Tibial nerve (tissue), 4 donors: ENCODE measurements at places on chromosomes 7 and 10. TPM values are rescaled to one million over a fixed set of nuclear protein-coding genes. Genes with fewer than 3 reads are reported as not detected.

DNA sequence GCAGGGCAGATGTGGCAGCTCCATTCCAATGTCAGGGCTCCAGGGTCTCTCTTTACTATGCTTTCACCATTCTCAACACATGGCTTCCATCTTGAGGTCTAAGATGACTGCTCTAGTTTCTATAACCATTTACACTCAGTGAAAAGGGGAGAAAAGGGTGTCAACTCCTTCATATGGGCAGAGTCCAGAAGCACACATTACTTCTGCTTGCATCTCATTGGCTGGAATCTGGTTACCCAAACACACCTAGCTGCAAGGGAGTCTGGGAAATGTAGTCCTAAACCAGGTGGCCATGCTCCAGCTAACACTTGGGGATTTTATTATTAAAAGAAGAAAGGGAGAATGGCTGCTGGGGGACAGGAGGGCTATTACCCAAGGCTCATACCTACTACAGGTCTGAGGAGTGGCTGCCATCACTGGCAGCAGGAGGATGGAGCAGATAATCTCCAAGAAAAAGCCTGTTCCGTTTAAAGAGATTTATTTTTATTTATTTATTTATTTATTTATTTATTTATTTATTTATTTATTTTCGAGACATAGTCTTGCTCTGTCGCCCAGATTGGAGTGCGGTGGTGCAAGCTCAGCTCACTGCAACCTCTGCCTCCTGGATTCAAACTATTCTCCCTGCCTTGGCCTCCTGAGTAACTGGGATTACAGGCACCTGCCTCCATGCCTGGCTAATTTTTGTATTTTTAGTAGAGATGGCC, 29.1 kb upstream of the LBX1 start:
- no peak overlapping the region for H3K4me3 ChIP-seq
- H3K27ac ChIP-seq: no peak overlapping the region
- no peaks in the 10 kb centered on the region for H3K27me3 ChIP-seq

DNA sequence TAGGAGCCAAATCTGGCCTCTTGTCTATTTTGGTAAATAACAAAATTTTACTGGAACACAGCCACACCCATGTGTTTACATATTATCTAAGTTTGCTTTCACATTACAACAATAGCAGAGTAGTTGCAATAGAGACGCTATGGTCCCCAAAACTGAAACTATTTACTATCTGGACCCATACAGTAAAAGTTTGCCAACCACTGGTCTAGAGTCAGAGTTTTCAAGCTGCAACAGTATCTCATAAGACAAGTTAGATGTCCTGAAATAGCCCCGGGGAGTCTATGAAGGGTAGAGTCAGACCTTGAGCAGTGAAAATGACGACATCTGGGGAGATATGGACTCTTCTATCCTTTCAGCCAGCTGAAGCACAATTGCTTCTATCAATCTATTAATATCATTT, 74.2 kb downstream of the CTNNA3 start:
- H3K27me3 ChIP-seq: no peaks in the 10 kb centered on the region
- no peaks in the 10 kb centered on the region for H3K36me3 ChIP-seq
- no peak overlapping the region for H3K4me3 ChIP-seq

The GJD4 gene
- total RNA-seq: not detected

- H3K27ac ChIP-seq: no peak overlapping the region
- no peak overlapping the region for H3K4me3 ChIP-seq
- DNase-seq: no peak
- no peaks in the 10 kb centered on the region for H3K27me3 ChIP-seq
- no peaks in the 10 kb centered on the region for H3K36me3 ChIP-seq
Measured at GRCh38 chr7:42014625-42015618, 222.1 kb downstream of the GLI3 start.

The CCDC186 gene
- 11.6 TPM for total RNA-seq

GRCh38 chr10:103181244-103181643, 11.8 kb downstream of the NT5C2 start:
- H3K36me3 ChIP-seq: no peaks in the 10 kb centered on the region
- no peaks in the 10 kb centered on the region for H3K27me3 ChIP-seq
- H3K4me1 ChIP-seq: no peaks in the 10 kb centered on the region
- DNase-seq: no peak
- H3K27ac ChIP-seq: no peak overlapping the region
- no peak overlapping the region for H3K4me3 ChIP-seq

GRCh38 chr10:26931223-26931622, 70.5 kb upstream of the ABI1 start:
- no peaks in the 10 kb centered on the region for H3K36me3 ChIP-seq
- no peak for DNase-seq
- H3K27me3 ChIP-seq: no peaks in the 10 kb centered on the region
- peaks cover 3% of the 10 kb centered on the region for H3K4me1 ChIP-seq
- H3K4me3 ChIP-seq: peak overlapping the region; percentile 37

The SEMA3D gene
- 8.2 TPM for total RNA-seq

The BAIAP2L1 gene
- 2.4 TPM for total RNA-seq

- H3K27ac ChIP-seq: no peak overlapping the region
- DNase-seq: no peak
- no peaks in the 10 kb centered on the region for H3K4me1 ChIP-seq
Measured at GRCh38 chr10:8563478-8563877, 509.0 kb downstream of the GATA3 start.

- H3K27ac ChIP-seq: no peak overlapping the region
- H3K4me1 ChIP-seq: no peaks in the 10 kb centered on the region
- H3K4me3 ChIP-seq: no peak overlapping the region
- DNase-seq: no peak
Measured at GRCh38 chr7:88429382-88429781, 122.7 kb upstream of the STEAP4 start.

DNA sequence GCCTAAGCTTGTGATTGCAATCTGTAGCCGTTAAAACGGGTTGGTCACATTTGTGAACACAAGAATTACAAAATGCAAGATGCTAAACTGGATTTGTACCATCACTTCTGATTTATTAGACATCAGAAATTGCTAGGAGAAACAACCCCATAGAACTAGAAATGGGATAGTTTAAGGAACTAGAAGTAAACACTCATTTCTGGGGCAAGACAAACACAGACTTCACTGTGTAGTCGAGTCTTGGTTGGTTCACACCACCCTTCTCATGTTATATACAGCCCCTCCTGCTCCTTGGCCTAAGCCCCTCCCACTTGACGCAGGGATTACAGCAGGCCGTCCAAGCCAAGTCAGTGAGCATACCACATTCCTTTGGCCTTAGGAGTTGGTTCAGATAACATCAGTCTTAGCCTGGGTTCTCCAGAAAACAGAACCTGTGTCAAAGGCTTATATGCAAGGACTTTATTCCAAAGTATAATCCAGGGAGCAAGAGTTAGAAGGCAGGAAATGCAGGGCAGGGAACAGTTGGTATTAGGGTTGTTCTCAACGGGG, 2.0 kb upstream of the NRAP start:
- H3K27ac ChIP-seq: no peak overlapping the region
- no peak overlapping the region for H3K4me3 ChIP-seq
- H3K27me3 ChIP-seq: no peaks in the 10 kb centered on the region
- no peak for DNase-seq

DNA sequence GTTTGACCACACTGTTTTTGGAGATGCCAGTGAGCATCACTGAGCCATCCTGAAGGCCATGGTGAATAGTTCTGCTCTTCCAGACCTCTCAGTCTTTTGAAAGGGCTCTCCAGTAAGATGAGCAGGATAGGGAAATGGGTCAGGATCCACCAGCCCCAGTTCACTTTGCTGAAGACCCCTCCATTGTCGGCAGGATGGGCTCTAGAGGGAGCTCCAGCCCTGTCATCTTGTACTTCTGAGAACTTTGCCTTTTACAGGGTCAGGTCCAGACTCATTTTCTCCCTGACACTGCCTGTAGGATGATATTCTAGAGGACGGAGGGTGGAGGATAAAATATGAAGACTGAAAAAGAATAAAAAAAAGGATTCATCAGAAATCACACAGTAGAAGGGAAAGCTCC, 13.1 kb downstream of the LHFPL3 start:
- no peaks in the 10 kb centered on the region for H3K27me3 ChIP-seq
- H3K4me1 ChIP-seq: no peaks in the 10 kb centered on the region
- no peaks in the 10 kb centered on the region for H3K36me3 ChIP-seq
- H3K27ac ChIP-seq: no peak overlapping the region
- H3K4me3 ChIP-seq: no peak overlapping the region

- H3K27ac ChIP-seq: no peak overlapping the region
- peaks cover 99% of the 10 kb centered on the region for H3K36me3 ChIP-seq
- no peaks in the 10 kb centered on the region for H3K27me3 ChIP-seq
- DNase-seq: no peak
- H3K4me1 ChIP-seq: no peaks in the 10 kb centered on the region
- H3K4me3 ChIP-seq: no peak overlapping the region
Measured at GRCh38 chr10:127069436-127069835, 127.0 kb downstream of the INSYN2A start.

The TSPAN12 gene
- total RNA-seq: 5.1 TPM

- H3K27ac ChIP-seq: no peak overlapping the region
- H3K27me3 ChIP-seq: no peaks in the 10 kb centered on the region
Measured at GRCh38 chr7:122225874-122226273, 78.7 kb downstream of the FEZF1 start.

The OR2A42 gene
- total RNA-seq: not detected

- no peaks in the 10 kb centered on the region for H3K4me1 ChIP-seq
- H3K27me3 ChIP-seq: no peaks in the 10 kb centered on the region
- no peaks in the 10 kb centered on the region for H3K36me3 ChIP-seq
- H3K27ac ChIP-seq: no peak overlapping the region
Measured at GRCh38 chr10:78438907-78439809, 405.5 kb downstream of the RPS24 start.

DNA sequence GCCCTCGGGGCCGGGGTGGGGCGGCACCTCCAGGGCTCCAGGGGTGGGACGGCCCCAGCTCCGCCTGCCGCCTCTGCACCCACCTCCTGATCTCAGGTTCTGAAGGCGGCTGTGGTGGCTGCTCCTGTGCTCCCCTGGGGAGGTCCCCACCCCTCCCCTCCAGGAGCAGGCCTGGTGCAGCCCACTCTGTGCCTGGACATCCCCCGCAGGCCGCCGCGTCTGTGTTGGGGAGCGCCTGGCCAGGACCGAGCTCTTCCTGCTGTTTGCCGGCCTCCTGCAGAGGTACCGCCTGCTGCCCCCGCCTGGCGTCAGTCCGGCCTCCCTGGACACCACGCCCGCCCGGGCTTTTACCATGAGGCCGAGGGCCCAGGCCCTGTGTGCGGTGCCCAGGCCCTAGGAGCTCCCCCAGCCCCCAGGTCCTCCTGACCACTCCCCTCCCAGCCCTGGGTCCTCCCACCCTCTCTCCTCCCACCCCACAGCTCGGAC, 5.5 kb downstream of the CYP2W1 start:
- H3K27me3 ChIP-seq: no peaks in the 10 kb centered on the region
- no peaks in the 10 kb centered on the region for H3K36me3 ChIP-seq
- no peak for DNase-seq
- no peak overlapping the region for H3K27ac ChIP-seq
- H3K4me3 ChIP-seq: no peak overlapping the region

- no peak for DNase-seq
- H3K4me1 ChIP-seq: no peaks in the 10 kb centered on the region
- H3K36me3 ChIP-seq: no peaks in the 10 kb centered on the region
- peak overlapping the region; percentile 44 for H3K27ac ChIP-seq
- H3K4me3 ChIP-seq: no peak overlapping the region
Measured at GRCh38 chr7:29488203-29488970, 75.2 kb upstream of the PRR15 start.

DNA sequence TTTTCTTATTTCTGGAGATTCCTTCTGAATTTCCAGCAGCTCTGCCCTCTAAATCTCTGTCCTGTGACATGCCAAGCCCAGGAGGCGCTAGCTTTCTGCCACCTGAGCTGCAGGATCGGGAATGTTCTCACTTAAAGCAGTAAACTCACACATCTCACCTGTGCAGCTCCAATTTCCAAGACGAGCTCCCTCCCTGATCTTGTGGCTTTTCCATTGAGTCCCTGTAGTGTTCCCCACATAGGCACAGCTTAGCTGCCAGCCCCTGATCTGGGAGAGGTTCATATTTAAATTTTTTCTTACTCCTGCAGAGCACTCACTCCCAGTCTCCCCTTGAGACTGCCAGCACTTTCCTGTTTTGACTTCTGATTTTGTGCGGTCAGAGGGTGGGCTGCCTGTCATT, 479.3 kb downstream of the GLRX3 start:
- no peaks in the 10 kb centered on the region for H3K36me3 ChIP-seq
- no peak for DNase-seq
- H3K4me1 ChIP-seq: no peaks in the 10 kb centered on the region
- no peak overlapping the region for H3K4me3 ChIP-seq

DNA sequence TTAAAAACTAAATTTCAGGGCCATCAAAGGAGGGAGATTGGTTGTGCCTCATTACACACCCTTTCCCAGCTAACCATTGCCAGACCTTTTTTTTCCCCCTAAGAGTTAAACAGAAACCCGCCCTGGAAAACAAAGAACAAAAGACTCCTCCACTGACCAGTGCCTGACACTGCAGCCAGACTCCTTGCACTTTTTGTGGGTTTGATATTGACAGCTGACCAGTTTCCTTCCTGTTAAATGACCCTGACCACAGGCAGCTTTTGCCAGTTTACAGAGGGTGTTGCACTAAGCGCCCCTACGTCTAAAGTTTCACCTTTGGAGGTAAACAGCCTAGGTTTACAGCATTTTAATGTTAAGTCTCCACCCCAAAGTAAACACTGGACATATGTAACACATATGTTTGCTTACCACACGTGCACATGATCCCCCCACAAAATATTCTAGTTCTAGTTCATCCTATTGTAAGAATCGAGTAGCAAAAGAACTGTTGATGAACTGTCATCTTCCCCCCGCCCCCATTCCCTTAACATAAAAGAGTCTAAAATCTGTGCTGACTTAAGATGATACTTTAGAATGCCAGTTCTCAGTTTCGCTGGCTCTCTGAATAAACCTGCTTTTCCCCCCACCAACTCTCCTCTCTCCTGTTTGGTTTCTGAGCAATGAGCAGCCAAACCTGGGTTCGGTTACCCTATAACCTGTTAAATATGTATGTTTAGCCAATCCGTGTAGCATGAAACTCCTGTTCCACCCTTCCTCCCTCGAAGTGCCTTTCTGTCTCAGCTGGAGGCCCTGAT, 38.0 kb downstream of the FOXI2 start:
- H3K4me1 ChIP-seq: no peaks in the 10 kb centered on the region
- no peaks in the 10 kb centered on the region for H3K27me3 ChIP-seq
- no peak overlapping the region for H3K27ac ChIP-seq
- H3K4me3 ChIP-seq: no peak overlapping the region
- H3K36me3 ChIP-seq: no peaks in the 10 kb centered on the region

GRCh38 chr7:24573554-24574338, 494 bp downstream of the PALS2 start:
- peak; percentile 6 for DNase-seq
- H3K27me3 ChIP-seq: no peaks in the 10 kb centered on the region
